Right lobe of liver (tissue), 6 donors: ENCODE measurements at places on chromosomes 7 and 10. TPM values are rescaled to one million over a fixed set of nuclear protein-coding genes. Genes with fewer than 3 reads are reported as not detected.

GRCh38 chr7:48962821-48963505 lies 38.6 kb downstream of the CDC14C start:
- no peak for DNase-seq

DNA sequence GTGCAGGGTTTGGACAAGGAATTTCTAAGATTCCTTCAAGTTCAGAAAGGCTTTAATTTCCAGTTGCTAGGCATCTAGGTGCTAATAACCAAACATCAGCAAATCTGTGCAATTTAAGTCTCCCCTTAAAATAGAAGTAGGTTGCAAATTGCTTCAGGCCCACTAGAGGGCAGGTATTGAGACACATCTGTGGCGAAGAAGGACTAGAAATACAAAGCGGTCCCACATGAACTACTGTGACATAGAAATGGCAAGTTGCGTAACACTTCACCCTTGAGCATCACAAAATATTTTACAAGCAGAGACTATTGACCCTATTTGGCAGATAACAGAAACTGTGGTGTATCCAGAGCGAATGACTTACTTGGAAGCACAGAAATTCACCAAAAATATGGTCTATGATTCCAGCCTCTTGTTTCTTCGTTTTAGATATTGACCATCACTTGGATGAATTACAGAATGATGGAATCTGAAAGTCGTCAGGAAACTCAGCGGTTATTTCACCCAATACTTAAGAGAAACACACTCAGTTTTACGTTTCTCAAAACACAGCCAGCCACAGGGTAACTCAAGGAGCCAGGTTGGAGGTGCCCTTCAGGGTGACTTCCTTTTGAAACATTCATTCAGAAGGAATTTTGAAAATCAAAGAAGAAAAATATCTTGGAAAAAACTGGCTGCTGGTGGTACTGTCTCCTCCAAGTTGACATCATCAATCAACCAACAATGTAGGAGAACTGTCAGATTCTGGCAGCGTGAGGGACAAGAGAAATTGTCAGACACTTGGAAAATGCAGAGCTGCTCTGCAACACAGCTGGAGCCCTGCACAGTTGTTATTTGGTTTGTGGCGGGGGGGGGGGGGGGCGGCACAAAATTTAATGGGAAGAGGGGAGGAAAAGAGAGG lies 256.3 kb upstream of the MINDY3 start:
- no peak for DNase-seq

GRCh38 chr10:84175436-84175835 lies 1.8 kb downstream of the GPR15LG start:
- no peak for DNase-seq

The CPA2 gene
- total RNA-seq: not detected

The FAM24B gene
- total RNA-seq: 0.59 TPM

DNA sequence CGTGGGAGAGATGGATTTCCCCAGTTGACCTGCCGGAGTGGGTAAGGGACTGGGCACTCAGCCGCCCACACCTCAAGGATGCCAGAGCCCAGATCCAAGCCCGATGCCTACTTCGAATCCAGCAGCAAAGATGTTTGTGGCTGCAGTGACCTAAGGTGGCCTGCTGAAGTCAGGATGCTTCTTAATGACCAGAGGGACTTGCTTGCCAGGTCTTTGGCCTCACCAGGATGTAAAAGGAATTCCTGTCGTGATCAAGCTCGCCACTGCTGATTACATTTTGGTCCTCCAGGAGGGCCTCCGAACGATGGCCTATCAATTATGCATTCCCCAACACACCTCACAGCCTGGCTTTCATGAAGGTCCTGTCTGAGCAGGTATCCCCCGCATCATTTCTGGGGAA lies 349.5 kb upstream of the ZMIZ1 start:
- DNase-seq: no peak

- DNase-seq: no peak
Observed at GRCh38 chr7:7707246-7707645, 11.2 kb downstream of the RPA3 start.

- no peak for DNase-seq
Observed at GRCh38 chr7:101862280-101863220, 45.1 kb downstream of the CUX1 start.

GRCh38 chr10:28331066-28331465 lies 28.2 kb upstream of the MPP7 start:
- no peak for DNase-seq

- no peak for DNase-seq
Observed at GRCh38 chr7:159096736-159097581, 47.7 kb downstream of the VIPR2 start.

The SFTPD gene
- not detected for total RNA-seq

The PARD3 gene
- total RNA-seq: 19.1 TPM

The FZD8 gene
- 4.1 TPM for total RNA-seq

- peak; percentile 63 for DNase-seq
Observed at GRCh38 chr7:65955718-65956117, 26.3 kb downstream of the GUSB start.

The PAPOLB gene
- total RNA-seq: not detected

The TET1 gene
- 0.62 TPM for total RNA-seq

DNA sequence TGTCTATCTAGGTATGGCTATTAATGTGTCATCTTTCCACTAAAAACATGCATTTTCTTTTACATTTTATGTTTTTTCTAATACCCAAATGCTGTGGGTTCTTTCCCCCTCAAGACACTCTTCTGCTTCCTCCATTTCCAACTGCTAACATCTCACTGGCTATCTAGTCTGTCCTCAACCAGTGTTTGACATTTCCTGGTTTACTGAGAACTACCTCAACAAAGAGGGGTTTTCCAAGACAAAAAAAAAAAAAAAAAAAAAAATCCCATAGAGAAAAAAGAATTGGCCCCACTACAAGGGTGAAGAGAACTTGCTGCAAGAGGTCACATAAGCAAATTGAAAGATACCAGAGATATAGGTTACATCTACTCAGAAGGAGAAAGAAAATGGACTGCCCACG lies 359.7 kb downstream of the CRPPA start:
- DNase-seq: no peak

- DNase-seq: no peak
Observed at GRCh38 chr7:44393238-44394111, 68.1 kb upstream of the CAMK2B start.

- no peak for DNase-seq
Observed at GRCh38 chr10:94150541-94151184, 156.9 kb downstream of the PLCE1 start.

The UCN3 gene
- not detected for total RNA-seq

The SFXN3 gene
- 17.0 TPM for total RNA-seq

GRCh38 chr7:127979728-127980126 lies 51.5 kb downstream of the LRRC4 start:
- no peak for DNase-seq

DNA sequence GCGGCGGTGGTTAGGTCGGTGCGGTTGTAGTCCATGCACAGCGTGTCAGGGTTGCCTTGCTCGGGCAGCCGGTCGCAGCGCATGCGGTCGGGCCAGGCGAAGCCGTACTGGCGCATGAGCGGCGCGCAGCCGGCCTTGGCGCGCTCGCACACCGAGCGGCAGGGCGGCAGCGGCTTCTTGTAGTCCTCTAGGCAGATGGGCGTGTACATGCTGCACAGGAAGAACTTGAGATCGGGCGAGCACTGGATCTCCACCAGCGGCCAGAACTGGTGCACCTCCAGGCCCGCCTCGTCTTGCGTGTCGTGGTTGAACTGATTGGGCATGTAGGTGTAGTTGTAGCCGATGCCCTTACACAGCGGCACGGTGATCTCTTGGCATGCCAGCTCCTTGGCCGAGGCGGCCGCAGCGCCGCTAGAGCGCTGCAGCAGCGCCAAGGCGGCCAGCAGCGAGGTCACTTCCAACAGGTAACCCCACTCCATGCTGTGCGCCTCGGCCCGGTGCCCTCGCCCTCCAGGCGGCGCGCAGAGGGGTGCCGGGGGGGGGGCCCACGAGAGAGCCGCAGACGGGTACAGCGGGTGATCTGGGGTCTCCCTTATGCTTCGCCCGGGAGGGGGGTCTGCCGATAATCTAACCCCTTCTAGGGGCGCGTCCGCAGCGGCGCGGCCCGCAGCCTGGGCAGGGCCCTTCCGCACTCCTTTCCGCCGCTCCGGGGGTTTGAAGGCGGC lies 983 bp downstream of the FZD8 start:
- DNase-seq: peak; percentile 73

DNA sequence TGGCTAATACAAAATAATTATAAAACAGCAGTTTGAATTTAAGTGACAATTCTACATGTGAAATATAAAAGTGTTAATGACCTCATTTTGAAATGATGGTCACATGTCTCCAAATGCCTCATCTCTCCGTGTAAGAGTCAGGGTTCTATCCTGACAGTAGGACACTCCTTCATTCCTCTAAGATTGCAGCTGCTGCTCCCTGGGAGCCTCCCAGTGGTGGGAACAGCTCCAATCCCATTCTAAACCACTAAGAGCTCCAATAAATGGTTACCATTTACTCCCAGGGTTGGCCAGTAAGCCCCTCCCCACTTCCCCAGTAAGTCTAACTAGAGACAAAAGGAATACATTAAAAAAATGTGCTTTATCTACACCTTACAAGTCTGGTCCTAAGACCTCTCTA lies 344.6 kb upstream of the AOAH start:
- no peak for DNase-seq

DNA sequence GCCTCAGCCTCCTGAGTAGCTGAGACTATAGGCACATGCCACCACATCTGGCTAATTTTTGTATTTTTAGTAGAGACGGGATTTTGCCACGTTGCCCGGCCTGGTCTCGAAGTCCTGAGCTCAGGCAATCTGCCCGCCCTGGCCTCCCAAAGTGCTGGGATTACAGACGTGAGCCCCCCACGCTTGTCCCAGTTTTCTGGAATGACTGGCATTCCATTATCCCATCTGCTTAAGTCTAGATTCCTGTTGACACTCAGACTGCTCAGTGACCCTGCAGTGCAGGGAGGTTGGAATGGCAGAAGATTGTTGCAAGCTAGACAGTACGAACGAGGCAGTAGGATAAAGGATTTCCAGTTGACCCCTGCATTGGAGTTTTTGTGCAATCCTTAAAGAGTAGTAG lies 135.1 kb upstream of the NPS start:
- DNase-seq: no peak
